ENCODE measurements at places on chromosomes 6 and 20.

DNA sequence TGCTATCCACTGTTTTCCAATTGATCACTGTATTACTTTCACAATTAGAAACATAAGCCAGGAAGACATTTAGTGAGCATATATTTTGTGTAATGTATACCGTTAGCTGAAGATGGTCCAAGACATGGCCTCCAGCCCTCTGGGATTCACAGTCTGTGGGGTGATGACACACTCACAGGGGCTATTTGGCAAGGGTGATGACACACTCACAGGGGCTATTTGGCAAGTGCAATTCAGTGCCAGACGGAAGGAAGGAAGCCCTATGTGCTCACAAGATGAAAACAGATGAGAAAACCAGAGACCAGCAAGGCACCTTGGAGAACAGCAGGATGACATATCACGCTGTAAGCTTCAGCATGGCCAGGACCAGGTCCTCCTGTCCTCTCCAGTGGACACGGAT is 183.7 kb downstream of the MBOAT1 start:
- DNase-seq = no peak

GRCh38 chr6:19712012-19712688 is 125.0 kb upstream of the ID4 start:
- DNase-seq = no peak

- no peak for DNase-seq
These were observed 9.1 kb downstream of the GRIK2 start for GRCh38 chr6:101402622-101403031.

GRCh38 chr6:4459032-4459431 is 317.2 kb upstream of the CDYL start:
- DNase-seq = no peak

GRCh38 chr6:157476797-157477196 is 95.8 kb downstream of the ZDHHC14 start:
- peak; percentile 25 for DNase-seq

- DNase-seq = no peak
These were observed 39.9 kb downstream of the TMC2 start for GRCh38 chr20:2576317-2576727.

DNA sequence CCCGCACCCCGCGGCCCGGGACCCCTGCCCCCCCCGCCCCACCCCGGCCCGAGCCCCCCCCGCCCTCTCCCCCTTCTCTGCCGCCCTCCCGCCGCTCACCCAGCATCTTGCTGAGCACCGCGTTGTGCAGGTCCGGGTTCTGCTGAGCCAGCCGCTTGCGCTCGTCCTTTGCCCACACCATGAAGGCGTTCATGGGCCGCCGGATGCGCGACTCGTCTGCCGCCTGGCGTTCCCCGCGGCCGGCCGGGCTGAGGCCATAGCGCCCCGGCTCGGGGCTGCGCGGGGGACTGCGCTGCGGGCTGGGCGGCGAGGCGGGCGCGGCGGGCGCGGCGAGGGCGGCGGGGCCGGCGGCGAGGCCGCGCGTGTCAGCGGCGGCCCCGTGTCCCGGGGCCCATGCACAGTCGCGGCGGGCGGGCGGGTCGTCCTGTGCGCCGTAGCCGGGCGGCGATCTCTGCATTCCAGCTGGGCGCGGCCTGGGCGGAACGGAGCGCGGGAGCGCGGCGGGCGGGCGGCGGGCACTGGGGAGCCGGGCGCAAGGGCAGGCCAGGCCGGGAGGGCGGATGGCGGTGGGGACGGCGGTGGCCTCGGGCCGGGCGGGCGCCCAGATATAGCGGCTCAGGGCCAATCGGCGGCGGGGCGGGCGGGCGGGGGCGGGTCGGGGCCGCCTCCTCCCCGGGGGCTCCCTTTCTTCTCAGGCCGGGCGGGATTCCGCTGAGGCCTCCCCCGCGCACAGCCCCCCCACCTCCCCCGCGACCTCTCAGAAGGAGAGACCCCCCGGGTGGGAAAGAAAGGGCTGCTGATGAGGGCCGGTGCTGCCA is at the start of gene SOX18:
Gene SOX18 (minus strand): TSS at position 580 of the 818 bp plus-strand sequence. CDS start 123 bp downstream, at position 457.
- DNase-seq = no peak

GRCh38 chr6:109515781-109516409 is 32.9 kb upstream of the ZBTB24 start:
- DNase-seq = no peak

DNA sequence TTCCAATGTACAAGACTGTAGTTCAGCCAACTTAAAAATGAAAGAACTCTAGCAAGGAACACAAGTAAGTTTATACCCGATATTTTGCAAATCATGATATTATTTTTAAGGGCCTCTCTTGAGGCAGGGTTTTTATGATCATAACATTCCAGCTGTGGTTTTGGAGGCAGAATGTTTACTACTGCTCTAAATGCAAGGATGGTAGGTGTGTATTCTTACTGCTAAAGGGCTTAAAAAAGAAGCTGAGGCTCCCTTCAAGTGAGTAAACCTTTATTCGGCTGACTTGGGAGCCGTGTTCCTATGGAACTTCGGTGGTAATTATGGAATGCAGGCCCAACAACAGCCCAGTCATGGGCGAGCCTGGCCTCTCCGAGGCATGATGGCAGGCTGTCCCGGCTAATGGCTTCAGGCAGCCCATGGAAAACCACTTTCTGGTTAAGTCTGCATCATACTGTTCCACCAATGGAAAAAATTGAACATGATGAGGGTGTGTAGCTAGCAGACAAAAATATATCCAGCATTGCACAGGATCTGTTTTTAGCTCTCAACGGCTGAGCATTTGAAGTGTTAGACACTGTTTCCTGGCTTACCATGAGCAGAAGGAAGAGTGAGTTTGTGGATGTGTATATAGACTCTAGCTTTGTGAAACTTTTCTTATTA is 111.5 kb downstream of the TIAM2 start:
- DNase-seq = no peak

DNA sequence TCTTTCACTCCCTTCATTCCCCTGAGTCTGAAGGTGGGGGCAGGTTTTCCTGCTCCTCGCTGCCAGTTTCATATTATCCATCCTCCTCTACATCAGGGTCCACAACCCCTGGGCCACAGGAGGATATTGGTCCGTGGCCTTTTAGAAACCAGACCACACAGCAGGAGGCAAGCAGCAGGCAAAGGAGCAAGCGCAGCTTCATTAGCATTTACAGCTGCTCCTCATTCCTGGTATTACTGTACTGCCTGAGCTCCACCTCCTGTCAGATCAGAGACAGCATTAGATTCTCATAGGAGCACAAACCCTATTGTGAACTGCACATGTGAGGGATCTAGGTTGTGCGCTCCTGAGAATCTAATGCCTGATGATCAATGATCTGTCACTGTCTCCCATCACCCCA is 380.3 kb downstream of the ARHGAP18 start:
- no peak for DNase-seq

GRCh38 chr6:125220712-125221111 is 67.1 kb downstream of the TPD52L1 start:
- no peak for DNase-seq

DNA sequence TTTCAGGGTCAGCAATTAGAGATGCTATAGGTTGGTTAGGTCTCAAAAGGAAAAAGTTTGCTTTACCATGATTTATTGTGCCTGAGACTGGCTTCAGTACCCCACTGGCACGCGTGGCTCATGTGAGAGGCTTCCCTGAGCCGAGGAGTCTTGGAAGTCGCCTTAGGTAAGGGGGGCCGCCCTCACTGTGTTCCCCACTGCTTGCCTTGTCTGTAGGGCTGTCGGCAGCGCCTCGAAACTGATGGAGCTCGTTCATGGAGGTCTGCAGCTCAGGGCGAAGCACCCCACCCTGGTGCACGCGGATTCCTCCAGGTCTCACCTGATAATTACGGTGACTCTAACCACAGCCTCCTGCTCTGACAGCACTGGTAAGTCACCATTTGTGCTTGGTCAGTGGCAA is 39.2 kb downstream of the FRMD1 start:
- no peak for DNase-seq

DNA sequence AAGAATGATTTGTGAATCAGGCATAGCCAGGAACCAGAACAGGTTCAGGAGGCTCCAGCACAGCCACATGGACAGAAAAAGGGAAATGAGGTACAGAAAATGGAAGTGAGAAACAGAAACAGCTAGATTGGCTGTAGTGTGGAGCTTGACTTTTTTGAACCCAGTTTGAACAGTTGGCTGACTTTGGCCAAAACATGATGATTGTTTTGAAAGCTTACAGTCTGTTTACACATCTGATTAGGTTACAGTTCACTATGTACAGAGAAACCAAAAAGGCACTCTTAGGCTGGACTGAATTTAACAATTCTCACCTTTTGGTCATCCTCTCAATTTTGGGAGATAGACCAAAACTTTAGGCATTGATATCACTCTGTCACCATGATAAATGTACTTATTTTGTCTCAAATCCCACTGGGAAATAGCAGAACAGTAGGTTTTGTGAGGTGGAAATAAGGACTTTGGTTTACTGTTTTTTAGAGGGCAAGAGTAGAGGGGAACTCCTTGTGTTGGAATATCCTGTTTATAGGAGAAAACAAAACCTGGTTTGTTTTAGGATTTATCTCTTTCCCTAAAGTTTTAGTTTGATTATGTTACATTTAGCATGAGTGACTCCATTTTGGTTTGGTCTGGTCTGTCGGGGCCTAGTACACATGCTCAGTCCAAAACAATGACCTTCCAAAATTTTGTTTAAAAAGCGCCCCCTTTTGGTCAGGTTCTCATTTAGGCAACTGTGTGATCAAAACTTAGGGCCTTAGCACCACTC is 123.1 kb downstream of the OLIG3 start:
- no peak for DNase-seq

Data from vagina (tissue), 2 donors.